ENCODE measurements at places on chromosomes 2 and 18.

DNA sequence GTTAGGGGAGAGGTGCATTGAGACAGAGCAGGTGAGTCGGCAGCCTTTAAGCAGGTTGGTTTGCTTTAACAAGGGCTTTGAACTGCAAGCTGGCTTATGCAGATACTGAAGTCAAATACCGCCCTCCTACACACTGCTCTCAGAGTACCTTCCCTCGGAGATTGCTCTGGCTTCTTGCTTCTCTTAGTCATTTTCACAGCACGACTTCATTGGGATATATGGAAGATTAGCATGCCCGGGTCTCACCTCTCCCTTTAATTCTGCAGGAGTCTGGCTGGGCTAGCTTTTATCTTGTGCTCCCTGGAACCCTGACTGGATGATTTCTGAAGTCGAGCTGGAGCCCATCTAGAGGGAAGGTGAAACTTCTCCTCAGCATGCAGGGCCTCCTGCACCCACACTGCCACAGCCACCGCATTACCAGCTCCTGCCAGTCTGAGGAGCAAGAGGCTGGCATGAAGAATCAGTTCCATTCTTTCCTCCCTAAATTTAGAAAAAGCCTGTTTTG, 395.5 kb upstream of the HNRNPA3 start:
- DNase-seq = no peak

GRCh38 chr18:23284629-23285028, 149.3 kb downstream of the CABLES1 start:
- DNase-seq = no peak

DNA sequence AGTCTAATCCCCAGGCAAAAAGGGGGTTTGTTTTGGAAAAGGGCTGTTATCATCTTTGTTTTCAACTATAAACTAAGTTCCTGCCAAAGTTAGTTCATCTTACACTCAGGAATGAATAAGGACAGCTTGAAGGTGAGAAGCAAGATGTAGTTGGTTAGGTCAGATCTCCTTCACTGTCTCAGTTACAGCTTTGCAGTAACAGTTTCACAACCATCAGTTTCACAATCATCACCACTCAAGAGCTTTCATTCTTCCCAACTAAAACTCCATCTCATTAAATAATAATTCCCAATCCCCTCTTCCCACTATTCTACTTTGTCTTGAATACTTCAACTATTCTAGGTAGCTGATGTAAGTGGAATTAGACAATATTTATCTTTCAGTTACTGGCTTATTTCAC, 200.9 kb downstream of the NYAP2 start:
- DNase-seq = peak; percentile 7

- DNase-seq = peak; percentile 53
These were observed 30.6 kb upstream of the PPP3R1 start for GRCh38 chr2:68282811-68283418.

- no peak for DNase-seq
These were observed 160 bp downstream of the SPTBN1 start for GRCh38 chr2:54456362-54456611.
